ENCODE measurements at places on chromosomes 2 and 18.
A peak's percentile ranks its signal among the peaks of the same experiment; 100 is the strongest.

- DNase-seq, result no peak
These were observed 259.8 kb downstream of the IKZF2 start for GRCh38 chr2:212891580-212891979.

- DNase-seq, result peak; percentile 82
These were observed 45.5 kb downstream of the CDC42EP3 start for GRCh38 chr2:37625796-37626571.

DNA sequence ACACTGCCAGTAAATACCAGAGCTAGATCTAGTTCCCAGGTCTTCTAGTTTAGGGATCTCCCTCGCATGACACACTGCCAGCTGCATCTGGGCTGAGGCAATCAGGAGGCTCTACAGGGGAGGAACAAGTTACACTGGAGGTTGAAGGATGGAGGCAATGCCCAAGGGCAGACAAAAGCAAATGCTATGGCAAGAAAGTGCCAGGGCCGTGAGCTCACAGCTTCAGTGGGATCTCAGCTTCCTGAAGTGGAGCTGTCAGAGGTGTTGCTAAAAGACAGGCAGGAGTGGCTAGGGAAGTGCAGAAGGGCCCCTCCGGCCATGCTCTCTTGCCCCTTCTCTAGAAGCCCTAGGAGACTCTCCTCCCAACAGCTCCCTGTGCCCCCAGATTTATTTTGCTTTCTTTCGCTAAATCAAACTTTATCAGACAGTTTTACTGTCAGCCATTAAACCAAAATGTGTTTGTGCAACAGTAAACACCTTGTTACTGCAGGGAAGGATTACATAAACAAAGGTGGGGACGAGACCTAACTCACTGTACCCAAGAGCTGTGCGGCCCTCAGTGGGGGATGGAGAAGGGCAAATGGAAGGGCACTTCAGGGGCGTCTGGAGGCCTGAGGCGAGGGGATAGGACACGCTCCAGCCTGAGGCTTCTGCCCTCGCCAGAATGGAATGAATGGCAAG lies 39.4 kb upstream of the PKDCC start:
- no peak for DNase-seq

GRCh38 chr18:35862119-35862640 lies 110.3 kb upstream of the RMP24 start:
- DNase-seq, result no peak

GRCh38 chr18:70234667-70235459 lies 29.4 kb upstream of the RTTN start:
- DNase-seq, result no peak

DNA sequence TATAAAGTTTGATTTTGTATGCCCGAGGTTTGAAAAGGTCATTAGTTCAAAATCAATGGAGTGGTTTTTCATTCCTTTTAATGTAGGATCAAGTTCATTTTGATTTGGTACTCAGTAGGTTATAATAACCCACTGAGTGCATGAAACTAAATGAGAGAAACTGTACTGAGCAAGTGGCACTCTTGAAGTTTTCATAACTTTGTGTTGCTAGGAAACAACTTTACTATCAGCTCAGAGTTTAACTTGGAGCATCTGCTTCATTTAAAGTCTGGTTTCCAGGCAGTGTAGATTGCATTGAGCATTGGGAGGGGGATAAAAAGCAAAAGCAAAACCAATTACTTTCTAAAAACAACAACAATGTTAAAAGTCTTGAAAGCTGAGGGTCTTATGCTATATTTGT lies 1361.6 kb upstream of the CHAC2 start:
- no peak for DNase-seq

DNA sequence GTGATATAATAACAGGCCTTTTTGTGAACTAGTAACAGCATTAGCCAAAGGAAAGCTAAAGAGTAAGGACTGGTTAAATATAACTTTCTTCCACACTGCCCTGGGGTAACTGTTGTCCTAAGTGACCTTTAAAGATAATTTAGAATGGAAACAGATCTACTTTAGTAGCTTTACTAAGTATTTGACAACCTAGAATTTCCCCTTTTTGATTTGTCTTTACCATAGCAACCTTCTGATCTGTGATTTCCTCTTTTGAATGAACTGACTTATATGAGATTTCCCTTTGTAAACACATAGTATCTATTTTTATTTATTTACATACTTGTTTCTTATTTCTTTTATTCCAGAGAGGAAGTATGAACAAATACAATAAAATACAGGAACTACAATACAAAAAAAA lies 10.5 kb upstream of the KLF7 start:
- no peak for DNase-seq

- DNase-seq, result no peak
These were observed 298.0 kb upstream of the GALNT5 start for GRCh38 chr2:156959481-156959880.

DNA sequence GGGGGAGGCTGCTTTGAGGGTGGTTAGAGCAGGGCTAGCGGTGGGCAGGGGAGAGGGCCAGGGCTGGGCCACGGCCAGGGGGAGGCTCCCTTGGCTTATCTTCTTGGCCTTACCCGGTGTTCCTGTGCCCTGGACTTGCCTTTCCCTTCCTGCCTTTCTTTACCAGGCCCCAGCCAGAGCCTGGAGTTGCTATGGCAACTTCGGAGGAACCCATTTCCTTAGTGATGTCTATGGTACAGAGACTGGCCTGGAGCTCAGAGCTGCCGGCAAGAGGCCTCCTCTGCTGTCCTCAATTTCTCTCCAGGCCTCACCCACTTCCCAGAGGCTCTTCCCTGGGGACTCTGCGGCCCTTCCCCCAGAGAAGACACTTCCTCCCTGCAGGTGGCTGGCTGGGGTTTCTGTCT lies 11.5 kb downstream of the SPEG start:
- no peak for DNase-seq

GRCh38 chr2:28233164-28233676 lies 159.4 kb upstream of the FOSL2 start:
- no peak for DNase-seq

GRCh38 chr18:11655606-11655932 lies 33.5 kb upstream of the GNAL start:
- DNase-seq, result no peak

GRCh38 chr2:31442376-31442775 lies 27.8 kb upstream of the XDH start:
- DNase-seq, result no peak

GRCh38 chr2:169571571-169571970 lies 2.1 kb downstream of the FASTKD1 start:
- no peak for DNase-seq

- DNase-seq, result no peak
These were observed 40.9 kb downstream of the NRP2 start for GRCh38 chr2:205723179-205723578.

DNA sequence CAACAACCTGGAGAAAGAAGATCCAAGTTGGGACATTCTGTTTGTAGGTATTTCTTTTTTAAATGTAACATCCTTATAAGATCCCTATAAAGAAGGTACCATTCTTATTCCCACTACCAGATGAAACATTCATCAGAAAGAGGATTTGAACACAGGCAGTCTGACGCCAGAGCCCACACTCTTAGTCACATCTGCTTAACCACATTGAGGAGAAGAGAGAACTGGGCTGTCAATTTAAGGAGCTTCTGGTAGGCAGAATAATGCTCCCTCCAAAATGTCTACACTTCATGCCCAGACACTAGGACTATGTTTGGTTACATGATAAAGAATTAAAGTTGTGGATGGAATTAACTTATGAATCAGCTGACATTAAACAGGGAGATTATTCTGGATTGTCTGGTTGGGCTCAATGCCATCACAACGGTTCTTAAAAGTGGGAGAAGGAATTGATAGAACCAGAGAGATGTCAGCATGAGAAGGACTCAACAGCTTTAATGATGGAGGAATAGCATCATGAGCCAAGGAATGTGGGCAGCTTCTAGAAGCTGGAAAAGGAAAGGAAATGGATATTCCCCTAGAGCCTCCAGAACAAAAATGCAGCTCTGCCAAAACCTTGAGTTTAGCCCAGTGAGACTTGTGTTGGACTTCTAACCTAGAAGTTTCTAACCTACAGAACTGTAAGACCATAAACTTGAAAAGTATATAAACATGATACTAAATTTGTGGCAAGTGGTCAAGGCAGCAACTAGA lies 82.2 kb downstream of the KLF7 start:
- DNase-seq, result no peak

GRCh38 chr2:10912076-10912731 lies 470 bp downstream of the KCNF1 start:
- no peak for DNase-seq

DNA sequence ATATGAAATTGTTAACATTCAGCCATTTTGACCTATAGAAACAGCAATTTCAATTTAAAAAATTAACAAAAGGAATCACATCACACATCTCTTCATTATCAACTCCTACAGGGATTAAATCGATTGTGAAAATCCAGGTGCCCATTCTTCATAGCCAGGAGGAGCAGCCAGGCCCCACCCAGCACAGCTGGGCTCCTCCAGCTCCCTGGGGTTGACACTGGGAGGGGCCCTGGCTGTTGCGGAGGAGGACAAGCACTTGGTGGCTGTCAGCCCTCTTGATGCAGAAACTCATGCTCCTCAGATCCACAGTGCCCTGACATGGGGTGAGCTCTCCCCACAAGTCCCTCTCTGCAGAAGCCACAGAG lies 99.8 kb downstream of the FAM210A start:
- no peak for DNase-seq

DNA sequence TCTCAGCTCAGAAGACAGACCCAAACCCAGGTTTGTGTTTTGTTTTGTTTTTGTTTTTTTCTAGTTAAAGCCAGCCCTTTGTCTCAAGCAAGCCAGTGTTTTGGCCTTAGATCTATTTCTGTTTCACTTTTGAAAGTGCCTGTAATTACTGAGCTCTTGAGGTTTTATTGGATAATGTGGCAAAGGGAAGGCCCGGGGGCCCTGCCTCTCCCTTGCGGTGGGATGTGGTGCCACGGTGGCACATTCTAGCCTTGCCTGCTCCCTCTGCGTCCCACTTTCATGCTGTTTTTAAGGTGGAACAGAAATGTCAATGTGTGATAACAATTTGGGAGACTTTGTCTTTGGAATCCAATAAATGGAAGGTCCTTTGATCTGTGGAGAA lies 2.5 kb downstream of the HPCAL1 start:
- DNase-seq, result no peak

- DNase-seq, result no peak
These were observed 428.6 kb downstream of the ERBB4 start for GRCh38 chr2:212109792-212110680.

GRCh38 chr2:174748948-174749347 lies 15.3 kb downstream of the CHRNA1 start:
- no peak for DNase-seq

DNA sequence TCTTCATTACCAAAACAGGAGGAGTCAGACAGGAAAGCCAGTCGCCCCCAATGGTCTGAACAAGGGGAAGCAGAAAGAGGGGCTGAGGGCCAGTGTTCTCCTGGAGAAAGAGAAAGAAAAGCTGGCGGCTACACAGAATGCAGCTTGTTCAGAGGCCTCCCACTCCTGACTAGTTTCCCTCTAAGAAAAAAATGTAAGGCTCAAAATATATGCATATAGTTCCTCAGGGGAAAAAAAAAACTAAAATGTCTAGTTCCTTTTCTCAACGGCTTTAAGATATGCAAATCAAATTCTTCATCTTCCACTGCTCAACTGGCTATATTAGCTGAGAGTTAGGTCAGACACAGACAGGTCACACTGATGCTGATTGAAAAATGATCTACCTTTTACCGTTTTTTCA lies 18.6 kb downstream of the MBOAT2 start:
- DNase-seq, result no peak

DNA sequence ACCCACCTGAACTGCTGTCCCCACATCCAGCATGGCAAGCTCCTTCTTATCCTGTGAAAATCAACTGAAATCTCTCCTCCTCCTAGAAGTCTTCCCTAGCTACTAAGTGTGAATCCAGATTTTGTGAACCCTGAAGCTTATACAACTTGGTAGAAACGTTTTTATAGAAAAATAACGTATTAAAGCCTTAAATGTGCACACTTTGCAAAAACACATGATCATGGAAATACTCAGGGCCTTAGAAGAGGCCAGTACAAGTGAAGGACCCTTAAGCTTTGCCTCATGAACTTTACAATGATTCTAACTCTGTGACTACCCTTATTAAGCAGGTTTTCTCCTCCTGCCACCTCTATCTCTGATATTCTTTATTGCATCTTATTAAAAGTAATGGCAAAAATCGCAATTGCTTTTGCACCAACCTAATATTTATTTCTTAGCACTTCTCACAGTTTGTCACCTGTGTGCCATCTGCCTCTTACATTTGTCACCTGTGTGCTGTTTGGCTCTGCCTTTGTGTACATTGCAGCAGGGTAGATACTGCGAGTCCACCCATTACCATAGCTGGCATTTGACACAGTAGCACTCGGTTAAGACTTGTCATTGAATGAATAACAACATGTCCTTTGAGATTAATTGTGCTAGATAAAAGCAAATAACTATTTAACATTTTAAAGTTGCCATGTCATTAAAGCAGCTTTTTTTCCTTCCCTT lies 42.2 kb downstream of the FRZB start:
- DNase-seq, result no peak

GRCh38 chr2:163191372-163191771 lies 352.8 kb upstream of the KCNH7 start:
- no peak for DNase-seq

- no peak for DNase-seq
These were observed 78.8 kb upstream of the ITGB6 start for GRCh38 chr2:160278879-160279177.

GRCh38 chr18:77055429-77056300 lies 76.9 kb downstream of the MBP start:
- no peak for DNase-seq

DNA sequence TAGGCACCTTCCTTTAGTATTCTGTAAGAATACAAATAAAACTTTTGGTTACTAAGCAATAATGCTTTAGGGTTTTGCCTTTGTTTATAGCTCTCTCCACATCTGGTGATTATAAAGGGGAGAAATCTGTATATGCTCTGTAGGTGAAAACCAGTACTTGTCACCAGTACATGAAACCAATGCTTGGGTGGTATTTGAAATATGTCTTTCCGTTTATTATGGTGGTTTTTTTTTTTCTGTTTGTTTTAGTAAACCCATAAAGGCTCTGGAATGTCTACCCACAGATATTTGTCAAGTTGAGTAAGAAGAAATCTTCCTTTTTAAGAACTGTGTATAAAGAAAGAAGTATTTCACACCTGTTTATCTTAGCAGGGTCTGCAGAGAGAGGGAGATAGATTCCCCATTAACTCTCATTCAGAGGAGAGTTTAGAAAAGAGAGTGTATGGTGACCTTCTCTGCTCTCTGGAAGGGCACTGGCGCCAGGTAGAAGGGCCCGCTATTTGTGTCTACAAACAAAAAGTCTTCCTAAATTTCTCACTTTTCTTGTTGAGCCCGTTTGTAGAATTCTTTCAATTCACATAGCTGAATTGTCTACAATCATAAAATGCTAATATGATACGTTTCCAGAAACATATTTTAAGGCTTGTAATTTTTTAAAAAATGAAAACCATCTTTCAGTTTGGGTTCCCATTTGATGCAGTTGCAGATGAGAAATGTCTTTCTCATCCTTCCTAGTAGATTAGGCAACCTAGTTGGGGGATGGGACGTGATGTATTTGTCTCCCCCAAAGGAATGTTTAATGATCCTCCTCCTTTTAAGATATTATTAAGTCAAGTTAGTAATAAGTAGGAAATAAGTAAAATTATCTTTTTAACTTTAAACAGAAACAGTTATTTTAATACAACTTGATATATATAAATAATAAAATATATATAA lies 33.9 kb downstream of the MAP3K20 start:
- no peak for DNase-seq

GRCh38 chr2:441258-442022 lies 153.5 kb upstream of the ALKAL2 start:
- no peak for DNase-seq

GRCh38 chr2:132617989-132618388 lies 52.0 kb downstream of the LYPD1 start:
- no peak for DNase-seq

All from GM12878 (cell line).